ENCODE measurements at places on chromosomes 6 and 20.

DNA sequence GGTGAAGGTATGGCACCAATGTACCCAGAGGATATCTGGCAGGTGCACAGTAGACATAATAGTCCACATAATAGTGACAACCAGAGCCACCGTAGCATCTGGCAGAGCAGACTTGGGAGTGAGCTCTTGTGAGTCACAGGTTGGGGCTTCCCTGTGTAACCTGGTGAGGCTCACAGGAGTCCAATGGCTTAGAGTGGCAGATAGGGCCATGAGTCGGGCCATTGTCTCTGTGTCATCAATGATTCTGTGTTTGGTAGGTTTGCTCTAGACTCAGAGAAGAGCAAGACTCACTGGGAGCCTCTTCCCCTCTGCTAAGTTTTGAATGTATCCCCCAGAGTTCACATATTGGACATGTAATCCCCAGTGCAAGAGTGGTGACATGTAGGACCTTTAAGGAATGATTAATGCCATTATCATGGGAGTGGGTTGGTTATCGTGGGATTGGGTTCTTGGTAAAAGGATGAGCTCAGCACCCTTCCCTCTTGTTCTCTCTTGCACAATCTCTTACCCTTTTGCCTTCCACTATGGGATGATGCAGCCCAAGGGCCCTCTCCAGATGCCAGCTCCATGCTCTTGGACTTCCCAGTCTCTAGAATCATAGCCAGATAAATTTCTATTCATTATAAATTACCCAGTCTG lies 22.6 kb upstream of the SIRPA start:
- DNase-seq, result peak; percentile 23

GRCh38 chr6:80174900-80175572 lies 68.6 kb downstream of the BCKDHB start:
- no peak for DNase-seq

- DNase-seq, result no peak
These were observed 50.0 kb downstream of the ISM1 start for GRCh38 chr20:13271098-13271497.

- no peak for DNase-seq
These were observed 796 bp downstream of the HLA-DQB1 start for GRCh38 chr6:32665661-32666060.

GRCh38 chr6:44538807-44539201 lies 151.3 kb downstream of the CDC5L start:
- DNase-seq, result no peak

DNA sequence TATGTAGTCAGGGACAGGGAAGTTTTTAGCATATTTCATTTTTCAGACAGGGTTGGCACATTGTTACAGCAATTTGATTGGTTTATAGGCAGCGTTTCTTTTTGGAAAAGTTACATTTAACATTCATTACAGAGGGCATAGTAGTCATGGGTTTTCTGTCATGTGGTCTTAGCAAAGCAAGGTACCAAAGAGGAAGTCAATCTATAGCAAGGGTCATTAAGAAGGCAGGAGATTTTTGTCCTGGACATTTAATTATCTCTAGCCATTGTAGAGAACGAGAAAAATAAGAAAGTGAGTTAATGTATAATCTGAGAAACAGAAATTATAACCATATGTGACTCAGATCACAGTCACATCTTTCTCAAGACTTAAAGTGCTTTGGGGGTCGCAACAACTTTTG lies 47.4 kb downstream of the TPD52L1 start:
- no peak for DNase-seq

- DNase-seq, result no peak
These were observed 237.5 kb upstream of the QKI start for GRCh38 chr6:163177007-163177406.

GRCh38 chr6:112049026-112049799 lies 4.7 kb upstream of the CCN6 start:
- DNase-seq, result no peak

GRCh38 chr20:60786686-60787217 lies 465.3 kb upstream of the CDH4 start:
- DNase-seq, result no peak

DNA sequence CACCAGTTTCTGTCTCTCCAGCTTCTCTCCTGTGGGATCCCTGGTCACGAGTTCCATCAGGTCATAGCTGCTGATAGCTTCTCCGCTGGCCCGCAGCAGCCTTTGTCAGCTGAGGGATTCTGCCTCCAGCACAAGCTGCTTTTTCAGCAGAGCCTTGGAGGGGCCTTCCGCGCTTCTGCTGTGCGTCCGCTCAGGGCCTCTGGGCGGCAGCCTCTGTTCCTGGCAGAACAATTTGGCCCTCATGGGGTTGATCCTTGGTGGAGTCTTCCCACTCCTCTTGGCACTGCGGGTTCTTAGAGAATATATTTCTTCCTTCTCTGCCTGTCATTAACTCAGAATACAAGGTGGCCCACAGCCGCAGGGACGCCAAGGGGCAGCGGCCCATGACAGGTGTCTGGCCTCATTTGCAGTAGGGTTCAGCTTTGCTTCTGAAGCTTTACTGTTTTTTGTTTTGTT lies 158.8 kb downstream of the DTNBP1 start:
- no peak for DNase-seq

DNA sequence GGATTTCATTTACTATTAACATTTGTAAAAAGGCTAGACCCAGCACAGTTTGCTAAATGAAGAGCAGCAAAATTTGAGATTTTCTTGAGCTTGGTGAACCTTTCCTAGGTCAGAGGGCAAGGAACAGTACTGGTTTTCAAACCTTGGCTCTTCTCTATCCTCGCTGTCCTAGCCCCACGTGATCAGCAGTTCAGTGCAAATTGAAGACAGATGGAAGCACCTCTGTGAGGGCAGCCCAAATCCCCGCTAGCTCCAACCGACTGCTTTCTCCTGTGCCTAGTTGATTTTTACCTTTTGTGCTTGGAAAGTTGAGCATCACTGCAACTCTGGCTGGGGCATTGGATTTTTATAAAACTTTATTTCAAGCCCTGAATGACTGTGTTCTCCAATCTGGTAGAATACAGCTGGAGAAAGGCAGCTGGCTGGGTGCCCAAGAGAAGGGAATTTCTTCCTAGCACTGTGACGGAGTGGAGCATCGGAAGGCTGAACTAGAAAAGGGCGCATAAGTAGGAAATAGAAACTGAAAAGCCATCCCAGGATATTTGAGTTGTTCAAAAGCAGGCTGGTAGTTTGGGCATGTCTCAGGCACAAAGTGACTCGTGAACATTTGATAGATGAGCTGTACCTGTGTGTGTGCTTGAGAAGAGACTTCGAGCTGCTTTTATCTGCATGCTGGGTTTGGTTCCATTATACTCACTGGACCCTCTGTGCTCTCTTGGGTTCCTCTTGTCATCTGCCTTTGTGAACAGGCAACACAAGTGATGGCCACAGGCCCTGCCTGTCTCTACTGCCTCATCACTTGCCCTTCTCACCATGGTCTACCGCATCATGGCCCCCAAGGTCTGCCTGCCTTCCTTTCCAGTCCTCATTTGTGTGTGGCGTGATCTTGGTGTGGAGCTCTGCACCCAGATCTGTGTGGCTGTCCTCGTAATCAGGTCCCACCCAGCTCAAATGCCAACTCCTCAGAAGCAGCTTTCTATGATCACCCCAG lies 2.3 kb downstream of the RNF114 start:
- DNase-seq, result no peak

DNA sequence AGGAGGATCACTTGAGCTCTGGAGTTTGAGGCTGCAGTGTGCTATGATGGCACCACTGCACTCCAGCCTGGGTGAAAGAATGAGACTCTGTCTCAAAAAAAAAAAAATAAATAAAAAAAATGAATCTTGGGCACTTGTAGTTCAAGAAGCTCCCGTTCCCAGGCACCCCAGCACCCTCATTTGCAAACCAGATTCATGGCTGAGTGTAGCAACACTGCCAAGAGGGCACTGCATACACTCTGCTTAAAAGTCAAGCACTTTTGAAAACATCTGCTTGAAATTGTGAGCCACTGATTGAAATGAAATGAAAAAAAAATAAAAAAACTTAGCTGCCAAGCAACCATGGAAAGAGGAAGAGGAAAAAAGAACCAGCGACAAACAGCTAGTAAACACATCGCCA lies 124.7 kb upstream of the SASH1 start:
- no peak for DNase-seq

- DNase-seq, result no peak
These were observed 126.7 kb downstream of the BCAS1 start for GRCh38 chr20:53943522-53944291.

- no peak for DNase-seq
These were observed 85.3 kb upstream of the AKAP12 start for GRCh38 chr6:151154418-151154817.

GRCh38 chr6:28323813-28324424 lies 12.0 kb downstream of the ZSCAN31 start:
- DNase-seq, result no peak

DNA sequence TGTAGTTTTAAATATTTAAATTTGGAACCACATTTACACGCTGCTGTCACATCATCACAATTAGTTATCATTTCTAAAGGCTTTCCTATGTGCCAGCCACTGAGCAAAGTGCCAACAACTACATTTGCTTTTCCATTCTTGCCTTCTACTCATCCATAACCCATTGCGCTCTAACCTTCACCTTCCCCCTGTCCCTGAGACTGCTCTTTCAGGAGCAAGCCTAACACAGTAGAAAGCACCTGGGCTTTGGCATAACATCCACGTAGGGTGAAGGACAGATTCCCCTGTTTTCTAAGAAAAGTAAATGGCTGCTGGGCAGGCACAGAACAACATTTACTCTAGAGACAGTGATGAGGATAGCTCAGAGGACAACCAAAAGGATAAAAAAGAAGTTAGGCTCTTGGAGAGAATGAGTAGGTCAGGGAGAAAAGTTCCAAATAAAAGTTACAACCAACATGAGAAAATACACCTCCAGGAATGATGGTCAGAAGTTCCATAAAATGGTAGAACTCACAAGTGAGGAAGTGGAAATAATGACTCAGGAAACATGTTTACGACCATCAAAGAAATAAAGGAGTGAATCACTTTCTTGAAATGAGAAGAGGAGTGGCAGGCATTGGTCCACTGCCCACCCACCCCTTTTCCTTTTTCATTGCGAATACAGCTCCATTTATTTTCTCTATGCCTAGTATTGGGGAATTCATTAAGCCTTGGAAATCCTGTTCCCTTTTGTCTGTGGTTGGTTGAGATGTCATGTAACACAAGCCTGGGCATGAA lies 77.2 kb downstream of the PFDN4 start:
- no peak for DNase-seq

GRCh38 chr20:10660661-10661060 lies 13.1 kb downstream of the JAG1 start:
- no peak for DNase-seq
